ENCODE measurements at places on chromosomes 6 and 20.

DNA sequence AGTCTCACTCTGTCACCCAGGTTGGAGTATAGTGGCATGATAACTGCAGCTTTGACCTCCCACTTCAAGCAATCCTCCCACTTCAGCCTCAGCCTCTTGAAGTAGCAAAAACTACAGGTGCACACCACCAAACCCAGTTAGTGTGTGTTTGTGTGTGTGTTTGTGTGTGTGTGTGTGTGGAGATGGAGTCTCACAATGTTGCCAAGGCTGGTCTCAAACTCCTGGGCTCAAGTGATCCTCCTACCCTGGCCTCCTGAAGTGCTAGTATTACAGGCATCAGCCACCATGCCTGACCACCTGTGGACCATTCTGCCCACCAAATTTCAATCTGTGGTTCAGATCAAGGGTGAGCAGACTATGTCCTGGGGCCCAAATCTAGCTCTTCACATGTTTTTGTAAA, 8.8 kb downstream of the FASTKD5 start:
- no peak for DNase-seq

GRCh38 chr20:37384683-37385174, 38.8 kb downstream of the SRC start:
- DNase-seq = peak; percentile 82

- DNase-seq = no peak
These were observed 735.4 kb downstream of the CBLN4 start for GRCh38 chr20:55269913-55270312.

DNA sequence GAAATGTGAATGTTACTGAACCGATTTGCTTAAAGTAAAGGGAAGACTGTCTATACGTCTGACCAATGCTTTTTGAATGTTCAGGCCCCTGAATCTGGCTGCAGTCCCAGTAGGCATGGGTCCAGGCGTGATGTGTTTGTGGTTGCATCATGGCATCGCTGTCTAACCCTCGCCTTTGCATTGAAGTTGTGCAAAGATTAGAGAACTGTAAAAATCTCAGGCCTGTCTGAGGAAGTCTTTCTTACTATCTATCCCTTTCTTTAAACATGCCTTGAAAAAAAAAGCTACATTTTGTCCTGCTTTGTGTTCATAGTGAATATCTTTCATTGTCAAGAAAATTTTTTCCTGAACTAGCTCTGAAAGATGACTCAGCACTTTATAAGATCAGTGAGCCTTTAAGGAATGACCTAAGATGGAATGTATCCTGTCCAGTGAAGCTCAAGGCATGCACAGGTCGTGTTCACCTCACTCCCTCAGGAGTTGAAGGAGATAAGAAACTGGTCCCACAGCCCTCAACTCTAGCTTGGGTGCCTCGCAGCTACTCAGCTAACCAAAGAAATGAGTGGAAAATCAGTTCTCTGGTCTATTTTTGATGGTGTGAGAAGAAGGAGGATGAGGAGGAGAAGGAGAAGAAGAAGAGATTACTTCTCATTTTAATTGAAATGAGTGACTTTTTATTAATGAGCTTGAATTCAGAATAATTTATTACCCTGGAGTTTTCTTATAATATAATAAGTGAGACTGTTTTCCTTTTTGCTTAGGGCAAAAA, 48.6 kb downstream of the TPD52L1 start:
- DNase-seq = peak; percentile 44

GRCh38 chr20:54088430-54088829, 18.0 kb upstream of the BCAS1 start:
- DNase-seq = no peak

DNA sequence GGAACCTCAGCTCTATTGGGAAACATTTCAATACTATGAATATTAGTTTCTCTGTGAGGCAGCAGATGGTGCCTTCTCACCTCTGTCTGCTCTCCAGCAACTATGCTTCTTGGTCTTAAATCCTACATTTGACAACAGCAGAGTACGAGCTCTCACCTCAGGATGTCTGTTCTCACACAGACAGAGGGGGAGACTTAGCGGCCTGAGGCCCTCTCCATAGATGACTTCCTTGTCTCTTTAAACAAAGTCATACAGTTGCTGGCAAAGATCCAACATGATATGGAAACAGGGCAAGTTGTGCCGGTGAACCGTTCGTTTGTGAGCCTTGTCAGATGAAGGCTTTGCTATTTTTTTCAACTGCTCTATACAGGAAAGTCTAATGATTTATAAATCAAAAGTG, 43.7 kb upstream of the GABRR1 start:
- peak; percentile 92 for DNase-seq

- no peak for DNase-seq
These were observed 40.4 kb downstream of the GNAS-AS1 start for GRCh38 chr20:58810116-58810878.

All from hematopoietic multipotent progenitor cell treated with erythropoietin and hydrocortisone succinate and interleukin-3 and kit ligand, for 4 days (in vitro differentiated cells).